ENCODE measurements at places on chromosomes 13 and 19. TPM values are rescaled to one million over a fixed set of nuclear protein-coding genes. Genes with fewer than 3 reads are reported as not detected.

The SLC17A7 gene
- 0.49 TPM for total RNA-seq

The LPAR6 gene
- 0.90 TPM for total RNA-seq

The EFNA2 gene
- total RNA-seq = not detected

The GNG7 gene
- 0.65 TPM for total RNA-seq

The NCCRP1 gene
- total RNA-seq = not detected

The ITGBL1 gene
- total RNA-seq = 301 TPM

The SPRED3 gene
- total RNA-seq = 9.7 TPM

The GJB6 gene
- total RNA-seq = not detected

The KIR2DL3 gene
- not detected for total RNA-seq

GRCh38 chr19:46384396-46384795, 29.0 kb downstream of the CCDC8 start:
- no peak for DNase-seq

DNA sequence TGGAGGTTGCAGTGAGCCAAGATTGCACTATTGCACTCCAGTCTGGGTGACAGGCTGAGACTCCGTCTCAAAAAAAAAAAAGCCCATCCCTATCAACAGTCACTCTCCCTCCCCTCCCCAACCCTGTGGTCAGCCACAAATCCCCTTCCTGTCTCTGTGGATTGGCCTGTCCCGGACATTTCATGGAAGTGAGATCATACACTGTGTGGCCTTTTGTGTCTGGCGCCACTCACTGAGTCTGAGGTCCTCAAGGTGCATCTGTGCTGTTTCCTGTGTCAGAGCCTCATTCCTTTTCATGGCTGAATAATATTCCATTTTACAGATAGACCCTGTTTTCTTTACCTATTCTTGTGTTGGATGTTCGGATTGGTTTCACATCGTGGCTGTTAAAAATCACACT, 149.5 kb downstream of the PTPRS start:
- no peak for DNase-seq

GRCh38 chr13:36475468-36475867, 43.2 kb downstream of the CCNA1 start:
- DNase-seq = peak; percentile 32

GRCh38 chr19:36032251-36033104, at the start of gene CLIP3:
CLIP3 (minus strand) TSS chr19:36032873; CDS start chr19:36032357, 516 bp downstream.
- DNase-seq = peak; percentile 68

DNA sequence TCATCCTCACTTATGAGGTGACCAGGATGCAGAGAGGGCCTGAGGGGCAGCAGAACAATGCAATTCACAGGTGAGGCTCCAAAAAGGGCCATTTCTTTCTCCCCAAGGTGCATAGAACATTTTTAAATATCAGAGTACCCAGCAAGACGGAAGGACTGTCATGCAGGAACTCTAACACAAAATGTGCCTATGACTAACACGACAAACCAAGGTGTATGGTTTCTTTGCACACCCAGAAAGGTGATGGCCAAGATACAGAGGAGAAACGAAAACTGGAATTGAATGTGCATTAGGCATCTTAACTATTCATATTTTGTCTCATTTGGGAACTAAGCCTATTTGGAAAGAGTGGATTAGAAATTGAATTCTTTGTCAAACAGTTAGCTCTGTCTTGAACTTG, 29.9 kb downstream of the SHISA2 start:
- no peak for DNase-seq

- DNase-seq = no peak
These were observed 63.7 kb downstream of the TBC1D4 start for GRCh38 chr13:75418186-75418843.

DNA sequence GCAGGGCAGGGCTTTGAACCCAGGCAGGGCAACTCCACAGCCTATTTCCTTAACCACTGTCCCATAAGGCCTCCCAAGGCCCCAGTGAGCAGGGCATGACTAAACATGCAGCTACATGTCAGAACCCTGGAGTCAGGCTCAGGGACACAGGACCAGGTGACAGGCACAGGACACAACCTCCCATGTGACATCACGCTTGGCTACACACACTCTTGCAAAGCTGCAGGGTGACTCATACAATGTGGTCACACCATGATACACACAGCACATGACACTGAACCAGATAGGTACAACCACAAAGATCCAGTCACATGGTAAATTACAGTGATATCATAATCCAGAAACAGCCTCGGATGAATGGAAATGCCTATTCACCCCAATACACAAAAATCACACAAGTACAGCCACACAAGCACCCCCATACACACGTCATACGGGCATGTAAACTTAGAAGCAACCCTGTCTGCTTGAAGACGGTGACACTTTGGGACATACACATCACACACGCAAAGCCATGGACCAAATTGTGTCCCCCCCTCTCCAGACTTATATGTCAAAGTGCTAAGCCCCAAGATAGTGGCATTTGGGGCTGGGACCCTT, 14.5 kb downstream of the KLK4 start:
- DNase-seq = peak; percentile 17

GRCh38 chr13:44726214-44726613, 150.1 kb upstream of the TSC22D1 start:
- peak; percentile 97 for DNase-seq

- DNase-seq = peak; percentile 70
These were observed at the start of gene PHF11 for GRCh38 chr13:49495783-49496762. PHF11 (plus strand) TSS chr13:49495953; CDS start chr13:49496002, 49 bp downstream.

DNA sequence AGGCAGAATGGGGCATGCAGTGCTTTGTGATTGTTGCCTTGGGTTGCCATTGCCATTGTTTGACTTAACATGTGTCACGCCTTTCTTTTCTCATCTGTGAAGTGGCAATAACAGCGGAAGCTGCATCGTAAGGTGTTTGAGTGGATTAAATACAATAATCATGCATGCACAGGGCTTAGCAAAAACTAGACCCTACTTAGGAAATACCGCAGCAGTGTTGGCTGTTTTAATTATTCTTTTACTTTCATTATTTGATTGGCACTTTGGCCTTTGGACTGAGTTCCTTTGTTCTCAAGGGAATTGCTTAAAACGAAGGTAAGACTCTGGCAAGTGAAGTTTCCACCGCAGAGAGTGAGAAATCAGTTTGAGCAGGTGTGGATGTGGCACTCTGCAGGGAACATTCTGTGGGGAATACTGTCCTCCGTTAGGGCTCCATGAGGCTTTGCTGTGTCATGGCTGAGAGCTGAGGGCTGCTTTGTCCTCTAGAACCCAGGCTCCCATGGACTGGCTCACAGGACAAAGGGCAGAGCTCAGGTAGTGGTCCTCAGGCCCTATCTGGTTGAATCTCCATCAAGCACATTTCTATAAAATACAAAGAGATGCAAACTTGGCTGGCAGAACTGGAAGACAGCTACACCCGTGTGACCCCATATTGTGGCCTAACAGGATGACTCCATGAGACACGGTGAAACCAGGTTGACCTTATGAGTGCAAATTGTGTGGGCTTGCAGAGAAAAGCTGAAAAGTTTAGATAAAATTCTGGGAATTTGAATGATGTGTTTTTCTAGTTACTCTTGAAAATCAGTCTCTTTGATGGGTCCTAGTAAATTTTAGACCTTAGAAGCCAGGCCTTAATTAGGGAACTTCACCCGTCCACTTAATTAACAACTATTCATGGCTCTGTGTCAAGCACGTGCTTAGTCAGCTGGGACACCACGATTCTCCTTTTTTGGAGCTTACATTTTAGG, 407.2 kb downstream of the KCNRG start:
- DNase-seq = no peak

GRCh38 chr19:30651066-30651465, 278.9 kb downstream of the ZNF536 start:
- DNase-seq = no peak

GRCh38 chr13:75357576-75358289, 124.2 kb downstream of the TBC1D4 start:
- peak; percentile 50 for DNase-seq

DNA sequence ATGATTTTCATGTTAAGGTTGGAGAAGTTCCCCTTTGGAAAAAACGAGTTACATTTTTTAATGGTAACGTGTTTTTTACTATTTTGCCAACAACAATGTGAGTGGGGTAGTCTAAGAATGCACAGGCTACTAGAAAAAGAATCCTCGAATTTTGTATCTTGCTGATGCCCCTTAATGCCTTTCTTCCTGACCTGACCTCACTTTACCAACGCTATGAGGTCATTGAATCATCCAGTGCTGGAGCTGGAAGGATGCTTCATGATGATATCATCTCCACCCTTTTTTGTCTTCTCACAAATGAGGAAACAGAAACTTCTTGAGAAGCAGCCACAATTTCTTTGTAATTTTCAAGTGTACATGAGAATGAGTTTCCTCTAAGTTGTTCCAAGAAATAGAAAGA, 8.2 kb upstream of the UBL3 start:
- peak; percentile 66 for DNase-seq

DNA sequence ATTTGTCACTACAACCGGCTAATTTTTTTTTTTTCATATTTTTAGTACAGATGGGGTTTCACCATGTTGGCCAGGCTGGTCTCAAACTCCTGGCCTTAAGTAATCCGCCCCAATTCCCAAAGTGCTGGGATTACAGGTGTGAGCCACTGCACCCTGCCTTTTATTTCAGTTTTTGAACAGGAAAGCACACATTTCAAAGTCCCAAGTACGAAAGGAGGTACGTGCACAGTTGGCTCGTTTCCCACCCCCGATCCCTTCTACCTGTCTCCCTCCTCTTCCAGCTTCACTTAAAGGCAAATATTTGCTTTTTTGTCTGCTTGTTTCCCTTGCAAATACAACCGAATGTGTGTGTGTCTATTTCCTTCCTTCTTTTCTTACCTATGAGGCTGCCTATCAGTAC, 30.5 kb downstream of the ZIC5 start:
- DNase-seq = no peak

DNA sequence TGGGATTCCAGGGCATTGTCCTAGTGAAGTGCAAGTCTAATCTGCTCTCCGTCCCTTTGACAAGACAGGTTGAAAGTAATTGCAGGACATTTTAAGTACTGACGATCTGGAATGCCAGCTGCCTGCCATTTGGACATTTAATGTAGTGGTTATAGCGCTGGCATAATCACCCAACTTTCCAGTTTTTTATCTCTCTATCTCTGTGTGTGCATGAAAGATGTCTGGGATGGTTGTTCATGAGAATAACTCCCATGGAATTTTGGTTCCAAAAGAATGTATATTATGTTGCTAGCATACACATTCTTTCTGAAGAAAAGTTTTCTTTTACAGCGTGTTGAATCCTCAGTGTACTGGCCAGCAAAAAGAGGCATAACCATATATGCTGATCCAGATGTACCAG, 53.6 kb downstream of the TDRD12 start:
- DNase-seq = no peak

- no peak for DNase-seq
These were observed 26.0 kb downstream of the OR10H4 start for GRCh38 chr19:15974856-15975255.

GRCh38 chr13:79775830-79776229, 294.9 kb downstream of the NDFIP2 start:
- DNase-seq = peak; percentile 90

- DNase-seq = no peak
These were observed 13.2 kb upstream of the EID2 start for GRCh38 chr19:39553082-39553652.

- no peak for DNase-seq
These were observed 1624.1 kb upstream of the PRR20A start for GRCh38 chr13:55516610-55517009.

GRCh38 chr13:47005756-47006414, 109.0 kb upstream of the HTR2A start:
- no peak for DNase-seq

GRCh38 chr13:26838821-26839220, 78.2 kb upstream of the GPR12 start:
- no peak for DNase-seq

GRCh38 chr13:91904597-91904996, 506.2 kb downstream of the GPC5 start:
- no peak for DNase-seq

DNA sequence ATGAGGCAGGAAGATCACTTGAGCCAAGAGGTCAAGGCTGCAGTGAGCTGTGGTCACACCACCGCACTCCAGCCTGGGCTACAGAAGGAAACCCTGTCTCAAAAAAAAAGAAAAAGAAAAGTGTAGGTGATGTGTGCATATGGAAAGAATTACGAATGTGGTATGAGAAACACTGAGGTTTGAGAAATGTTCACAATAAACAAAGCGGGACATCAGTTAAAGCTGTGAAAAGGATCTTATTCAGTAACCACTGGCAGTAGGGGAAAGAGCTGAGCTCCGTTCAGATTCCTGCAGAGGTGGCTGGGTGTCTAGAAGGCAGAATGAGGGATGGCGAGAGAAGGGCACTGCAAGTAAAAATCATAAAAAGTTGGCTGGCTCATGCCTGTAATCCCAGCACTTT, 4.1 kb upstream of the IGSF23 start:
- DNase-seq = no peak

DNA sequence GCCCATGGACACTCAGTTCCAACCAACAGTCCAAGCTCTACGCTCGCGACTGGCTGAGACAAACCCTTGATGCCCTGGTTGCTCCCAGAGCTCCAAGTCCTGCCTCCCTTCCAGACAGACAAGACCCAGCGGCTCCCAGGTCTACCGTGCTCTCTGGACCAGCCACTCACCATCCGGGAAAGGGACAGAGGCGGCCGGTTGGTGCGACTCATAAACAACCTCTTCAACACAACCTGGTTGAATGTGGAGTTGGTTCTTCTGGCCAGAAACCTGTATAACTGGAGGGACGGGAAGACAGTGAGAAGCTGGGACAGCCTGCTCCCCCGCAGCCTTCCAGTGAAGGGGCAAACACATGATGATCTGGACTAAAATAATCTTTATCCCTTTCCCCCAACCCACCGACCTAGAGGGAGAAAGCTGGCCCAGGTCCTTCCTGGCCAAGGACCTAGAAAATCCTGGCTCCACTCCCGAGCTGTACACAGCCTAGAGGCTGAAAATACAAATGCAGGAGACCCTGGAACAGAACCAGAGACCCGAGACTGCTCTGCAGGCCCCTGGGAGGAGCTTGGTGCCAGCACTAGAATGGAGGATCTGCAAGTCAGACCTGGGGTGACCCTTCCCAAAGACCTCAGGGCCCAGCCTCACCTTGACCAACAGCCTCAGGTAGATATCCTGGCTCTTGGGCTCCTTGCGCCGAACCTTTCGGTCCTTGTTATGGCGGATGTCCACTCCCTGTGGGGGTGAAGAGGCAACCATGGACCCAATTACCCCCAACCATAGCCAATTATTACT, 1.6 kb downstream of the RPL18 start:
- peak; percentile 60 for DNase-seq

DNA sequence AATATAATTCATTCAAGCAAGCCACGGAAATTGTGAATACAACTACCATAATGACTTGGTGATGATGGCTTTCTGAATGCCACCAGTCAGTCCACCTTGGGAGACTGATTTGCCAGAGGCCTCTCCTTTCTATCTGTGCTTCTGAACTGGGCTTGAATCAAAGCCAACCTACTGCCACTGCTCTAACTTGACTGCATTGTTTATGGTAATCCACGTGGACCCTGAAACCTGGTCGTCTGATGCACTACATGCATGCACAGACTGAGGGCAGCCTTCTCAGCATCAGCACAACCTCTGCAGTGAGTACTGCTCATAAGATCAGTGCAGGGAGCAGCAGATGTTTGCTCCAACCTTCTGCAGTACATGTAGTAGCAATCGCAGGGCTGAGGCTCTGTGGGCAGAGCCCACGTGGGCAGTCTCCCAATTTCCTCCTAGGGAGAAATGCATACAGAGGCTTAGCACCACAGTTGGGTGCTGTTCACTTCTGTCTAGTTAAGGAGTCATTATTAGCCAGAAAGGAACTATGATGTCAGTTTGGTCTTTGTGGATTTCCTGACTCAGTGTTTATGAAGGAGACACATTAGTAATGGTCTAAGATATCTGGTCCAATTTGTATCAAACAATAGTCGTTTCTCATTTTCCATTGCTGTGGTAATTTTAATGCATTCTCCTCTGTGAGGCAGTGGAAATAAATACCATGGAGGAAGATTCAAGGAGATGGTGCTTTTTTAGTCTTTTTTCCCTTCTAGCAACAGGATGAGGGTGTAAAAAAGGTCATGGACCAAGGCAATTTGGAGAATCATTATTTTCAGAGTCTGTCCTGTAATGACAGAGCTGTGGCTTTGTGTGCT, 82.5 kb downstream of the AKAP11 start:
- DNase-seq = peak; percentile 84

All from fibroblast of the aortic adventitia (primary cell).